ENCODE measurements at places on chromosomes 7 and 10.
A peak's percentile ranks its signal among the peaks of the same experiment; 100 is the strongest.

GRCh38 chr7:26694713-26695112, 169.7 kb downstream of the SKAP2 start:
- no peak for DNase-seq

GRCh38 chr7:139436806-139437205, 46.7 kb downstream of the KLRG2 start:
- DNase-seq, result no peak

DNA sequence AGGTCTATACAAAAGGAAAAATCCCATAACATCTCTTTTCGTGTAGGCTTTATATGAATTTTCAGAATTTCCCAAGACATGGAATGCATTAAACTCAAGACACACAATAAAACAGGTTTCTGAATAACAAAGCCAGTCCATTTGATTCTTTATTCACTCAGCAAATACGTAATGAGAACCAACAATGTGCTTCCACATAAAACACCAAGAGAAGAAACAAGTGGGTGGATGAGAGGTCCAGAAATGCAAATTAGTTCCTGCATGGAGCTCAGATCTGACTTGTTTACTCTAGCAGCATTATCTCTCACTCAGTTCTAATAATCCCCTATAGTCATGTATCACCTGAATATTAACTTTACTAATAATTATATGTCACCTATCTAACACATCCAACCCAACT, 249.5 kb downstream of the LRRTM3 start:
- DNase-seq, result no peak

DNA sequence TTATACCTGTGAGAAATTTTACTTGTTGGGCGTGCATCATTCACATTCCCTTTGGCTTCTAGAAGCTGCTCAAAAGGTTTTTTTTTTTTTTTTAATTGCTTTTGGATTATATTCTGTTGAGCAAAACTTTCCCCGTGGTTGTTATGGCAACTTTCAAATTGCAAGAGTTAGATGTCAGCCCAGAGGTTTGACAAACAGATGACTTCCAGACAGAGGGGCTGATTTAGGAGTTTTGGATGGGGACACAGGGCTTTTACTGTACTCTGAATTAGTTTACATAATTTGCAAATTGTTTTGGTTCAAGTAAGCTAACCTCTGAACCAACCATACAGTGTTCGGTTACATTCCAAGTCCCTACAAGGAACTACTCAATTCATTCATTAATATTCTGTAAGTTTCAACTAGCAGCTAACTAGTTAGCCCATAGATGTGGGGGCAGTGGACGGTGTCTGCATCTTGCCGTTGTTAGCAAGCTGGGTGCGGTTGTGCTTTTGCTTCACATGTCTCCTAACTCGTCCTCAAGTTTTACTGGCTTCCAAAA, 66.4 kb upstream of the JAZF1 start:
- no peak for DNase-seq

GRCh38 chr10:71846816-71847215, 4.2 kb downstream of the PSAP start:
- no peak for DNase-seq

DNA sequence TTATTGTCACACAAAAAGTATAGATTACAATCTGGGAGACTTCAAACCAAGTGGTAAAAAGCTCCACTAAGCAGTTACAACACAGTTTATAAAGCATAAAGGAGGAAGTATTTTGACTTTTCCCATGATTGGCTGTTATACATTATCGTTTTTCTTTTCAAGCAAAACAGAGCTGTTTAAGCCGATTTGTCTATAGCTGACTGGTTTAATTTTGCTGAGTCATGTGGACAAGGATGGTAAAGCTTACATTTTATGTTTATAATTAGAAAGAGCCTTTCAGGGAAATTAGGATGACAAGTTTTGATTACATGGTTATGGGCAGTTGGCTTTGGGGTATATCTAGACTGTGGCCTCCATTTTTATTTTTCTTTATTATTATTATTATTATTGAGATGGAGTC, 152.5 kb upstream of the STK17A start:
- DNase-seq, result no peak

- DNase-seq, result no peak
These were observed 654.2 kb upstream of the STEAP1 start for GRCh38 chr7:89500084-89500483.

GRCh38 chr10:2913474-2913873, 153.9 kb upstream of the PFKP start:
- no peak for DNase-seq

DNA sequence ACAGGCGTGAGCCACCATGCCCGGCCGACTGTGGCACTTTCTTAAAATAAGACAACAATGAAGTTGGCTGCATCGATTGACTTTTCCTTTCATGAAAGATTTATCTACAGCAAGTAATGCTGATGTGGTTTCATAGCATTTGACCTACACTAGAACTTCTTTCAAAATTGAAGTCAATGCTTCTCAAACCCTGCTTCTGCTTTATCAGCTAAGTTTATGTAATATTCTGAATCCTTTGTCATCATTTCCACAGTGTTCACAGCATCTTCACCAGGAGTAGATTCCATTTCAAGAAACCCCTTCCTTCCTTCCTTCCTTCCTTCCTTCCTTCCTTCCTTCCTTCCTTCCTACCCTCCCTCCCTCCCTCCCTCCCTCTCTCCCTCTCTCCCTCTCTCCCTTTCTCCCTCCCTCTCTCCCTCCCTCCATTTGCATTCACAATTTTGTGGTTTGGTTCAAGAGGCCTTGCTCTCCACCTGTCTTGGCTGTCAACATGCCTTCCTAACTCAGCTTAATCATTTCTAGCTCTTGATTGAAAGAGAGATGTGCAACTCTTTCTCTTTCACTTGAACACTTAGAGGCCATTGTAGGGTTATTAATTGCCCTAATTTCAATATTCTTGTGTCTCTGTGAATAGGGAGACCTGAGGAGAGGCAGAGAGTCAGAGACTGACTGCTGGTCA, 52.1 kb downstream of the HDAC9 start:
- no peak for DNase-seq

- no peak for DNase-seq
These were observed 43.7 kb downstream of the ANXA8 start for GRCh38 chr10:47440207-47440606.

- no peak for DNase-seq
These were observed 53.8 kb upstream of the AGK start for GRCh38 chr7:141497391-141497790.

GRCh38 chr7:100438172-100438571, 1.9 kb upstream of the PPP1R35 start:
- no peak for DNase-seq

DNA sequence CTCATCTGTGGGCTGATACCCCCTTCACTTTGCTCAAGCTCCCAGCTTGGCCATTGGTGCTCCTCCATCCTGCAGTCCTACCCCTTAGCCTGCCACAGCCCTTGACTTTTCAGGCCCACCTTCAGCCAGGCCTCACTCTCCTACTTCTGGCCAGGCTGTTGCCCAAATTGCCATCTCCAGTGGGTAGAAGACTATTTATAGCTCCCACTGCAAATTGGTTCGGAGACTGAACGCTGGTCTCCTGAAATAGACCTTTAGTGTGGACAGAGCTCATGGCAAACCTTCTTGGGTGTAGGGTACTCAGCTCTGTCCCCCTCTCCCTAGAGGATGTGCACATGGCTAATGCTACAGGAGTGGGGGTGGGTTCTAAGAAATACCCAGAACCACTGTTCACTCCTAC, 697.8 kb downstream of the LRMDA start:
- no peak for DNase-seq

DNA sequence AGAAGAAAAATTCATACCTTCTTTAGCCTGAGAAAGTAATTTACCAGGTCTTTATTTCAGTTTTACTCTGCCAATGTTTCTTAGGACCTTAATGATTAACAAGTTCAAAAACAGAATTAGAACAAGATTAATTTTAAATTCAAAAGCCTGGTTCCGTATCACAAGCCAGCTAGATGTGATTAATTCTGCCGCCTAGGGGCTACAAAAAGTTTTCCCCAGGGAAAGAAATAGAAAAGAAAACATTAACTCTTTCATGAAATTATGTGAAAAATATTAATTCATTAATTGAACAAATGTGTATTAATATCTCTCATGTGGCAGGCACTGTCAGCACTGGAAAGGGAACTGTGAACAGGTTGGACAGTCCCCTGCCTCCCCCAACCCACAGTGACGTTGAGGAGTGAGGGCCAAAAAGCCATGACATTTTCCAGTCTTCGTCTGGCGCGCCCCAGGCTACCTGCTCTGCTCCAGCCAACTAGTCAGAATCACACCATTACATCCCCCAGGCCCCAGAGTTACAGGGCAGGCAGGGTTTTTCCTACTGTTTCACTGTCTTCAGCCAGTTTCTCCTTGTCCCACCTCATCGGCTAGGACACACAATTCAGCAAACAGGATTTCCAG, 20.1 kb downstream of the TMEM176A start:
- no peak for DNase-seq

GRCh38 chr10:126016156-126016805, 119.9 kb downstream of the FANK1 start:
- DNase-seq, result no peak

- DNase-seq, result no peak
These were observed 17.0 kb downstream of the TMEM236 start for GRCh38 chr10:17768957-17769356.

DNA sequence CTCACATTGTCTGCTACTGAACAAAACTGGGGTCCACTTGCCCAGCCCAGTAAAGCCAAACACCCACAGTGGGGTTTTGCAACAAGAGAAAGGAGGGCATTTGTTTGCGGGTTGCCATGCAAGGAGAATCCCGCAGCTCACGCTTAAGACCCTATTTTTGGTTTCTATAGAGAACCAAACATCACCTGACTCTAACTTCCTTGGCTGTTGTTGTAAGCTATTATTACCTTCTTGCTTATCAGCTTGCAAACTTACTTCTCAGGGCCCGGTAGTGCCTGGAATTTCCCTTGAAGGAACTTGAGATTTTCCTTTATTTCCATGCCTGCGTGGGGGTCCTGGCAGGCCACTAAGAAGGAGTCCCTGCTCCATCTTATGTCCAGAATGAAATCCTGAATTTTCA, 20.7 kb downstream of the IFIT3 start:
- DNase-seq, result no peak

- peak; percentile 4 for DNase-seq
These were observed 411 bp downstream of the BCCIP start for GRCh38 chr10:125823663-125824251.

DNA sequence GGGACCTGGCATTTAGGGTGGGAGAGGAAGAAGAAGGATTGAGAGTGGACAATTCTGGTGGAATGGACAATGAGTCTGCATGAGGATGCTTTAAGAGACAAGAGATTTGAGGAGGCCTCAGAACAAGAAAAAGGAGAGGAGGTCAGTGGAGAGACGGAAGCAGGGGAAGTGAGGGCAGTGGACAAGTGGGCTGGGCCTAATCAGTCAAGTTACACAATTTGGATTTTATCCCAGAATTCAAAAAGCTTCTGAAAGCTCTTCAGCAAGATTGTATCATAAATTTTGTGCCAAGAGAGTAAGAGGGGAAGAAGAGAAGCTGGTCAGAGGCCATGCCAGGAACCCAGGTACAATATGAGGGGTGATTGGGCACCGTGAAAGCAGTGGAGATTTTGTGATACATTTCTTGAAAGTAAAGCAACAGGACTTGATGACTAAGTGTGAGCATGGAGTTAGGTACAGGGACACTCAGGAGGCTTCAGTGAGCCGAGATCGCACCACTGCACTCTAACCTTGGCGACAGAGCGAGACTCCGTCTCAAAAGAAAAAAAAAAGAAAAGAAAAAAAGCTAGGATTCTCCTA, 19.3 kb upstream of the TSPAN13 start:
- no peak for DNase-seq

Data from activated CD4-positive, alpha-beta T cell treated with anti-CD3 and anti-CD28 coated beads, Interleukin-2, amount 50 U/mL, for 1 hour (primary cell).